Aorta (tissue), 5 donors: ENCODE measurements at places on chromosomes 7 and 10.

DNA sequence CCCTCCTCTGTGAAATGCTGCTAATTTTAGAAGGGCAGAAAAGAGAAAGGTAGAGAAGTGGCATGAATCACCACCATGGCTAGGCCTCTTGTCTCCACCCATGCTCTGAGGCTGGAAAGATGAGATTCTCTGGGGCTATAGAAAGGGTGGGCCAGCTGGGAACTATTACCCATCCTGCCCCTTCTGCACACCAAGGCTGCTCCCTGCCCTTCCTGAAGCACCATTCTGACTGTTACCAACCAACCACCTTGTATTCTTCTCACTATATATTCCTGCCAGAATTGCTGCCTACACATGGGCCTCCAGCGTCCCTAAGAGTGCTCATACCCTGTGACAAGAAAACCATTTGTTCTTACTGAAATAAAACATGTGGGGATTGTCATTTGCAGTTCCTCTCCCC, 11.4 kb upstream of the DLX6 start:
- no peak for DNase-seq

DNA sequence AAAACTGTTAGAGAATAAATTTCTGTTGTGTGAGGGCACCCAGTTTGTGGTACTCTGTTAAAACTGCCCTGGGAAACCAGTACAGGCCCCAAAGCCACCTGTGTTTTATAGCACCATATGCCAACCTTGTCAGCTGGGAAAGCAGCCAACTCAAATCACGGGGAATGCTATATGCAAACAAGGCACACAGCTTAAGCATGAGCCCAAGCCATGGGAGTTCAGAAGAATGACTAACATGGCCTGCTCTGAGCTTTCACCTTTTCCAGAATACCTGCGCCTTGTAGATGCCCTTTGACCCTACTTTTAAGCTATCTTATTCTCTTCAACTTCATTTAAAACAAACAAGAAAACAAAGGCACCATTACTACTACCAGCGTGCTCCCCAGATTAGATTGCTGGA, 5.5 kb upstream of the SLC25A13 start:
- DNase-seq, result no peak

- DNase-seq, result no peak
Observed at GRCh38 chr10:73225518-73225917, 21.5 kb downstream of the DNAJC9 start.

DNA sequence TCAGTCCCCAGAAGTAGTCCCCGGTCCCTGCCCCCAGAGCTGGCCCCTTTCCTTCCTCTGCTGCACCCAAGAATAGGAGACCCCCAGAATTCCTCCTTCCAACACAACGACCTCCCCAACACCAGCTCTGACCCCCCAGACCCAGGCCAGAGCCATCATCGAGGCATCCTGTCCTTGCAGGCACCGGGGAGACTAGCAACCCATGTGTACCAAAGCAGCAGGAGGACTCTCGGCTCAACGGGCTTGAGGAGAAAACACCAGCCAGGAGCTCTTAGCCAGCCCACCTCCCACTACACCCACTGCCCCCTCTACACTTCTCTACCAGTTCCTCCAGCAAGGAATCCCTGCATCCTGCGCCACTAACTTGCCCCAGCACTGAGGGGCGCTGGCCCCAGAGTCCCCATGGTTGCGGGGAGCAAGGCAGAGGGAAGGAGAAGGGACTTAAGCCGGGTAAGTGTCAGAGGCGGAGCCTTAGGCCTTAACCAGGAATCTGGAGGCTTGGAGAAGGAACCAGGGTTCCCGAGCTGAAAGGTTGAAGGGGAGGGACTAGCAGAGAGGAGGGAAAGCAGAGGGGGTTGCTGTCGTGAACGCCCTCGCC, 3.9 kb downstream of the GRID1 start:
- no peak for DNase-seq

DNA sequence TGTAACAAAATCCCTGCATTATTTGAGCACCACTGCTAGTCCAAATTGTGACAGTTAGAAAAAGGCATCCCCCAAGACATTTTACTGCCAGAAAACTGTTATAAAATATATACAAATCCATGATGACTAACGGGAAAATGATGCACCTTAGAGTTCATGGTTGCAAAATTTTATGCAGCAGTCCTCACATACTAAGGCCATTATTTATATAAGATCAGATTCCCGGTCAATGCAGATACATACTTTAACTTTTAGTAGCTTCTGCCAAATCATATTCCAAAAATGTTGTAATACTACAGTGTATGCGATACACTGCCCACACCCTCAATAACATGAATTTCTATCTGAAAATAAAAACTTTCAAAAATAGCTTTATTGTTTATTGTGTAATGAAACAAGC, 239.9 kb upstream of the ZNF32 start:
- DNase-seq, result no peak

DNA sequence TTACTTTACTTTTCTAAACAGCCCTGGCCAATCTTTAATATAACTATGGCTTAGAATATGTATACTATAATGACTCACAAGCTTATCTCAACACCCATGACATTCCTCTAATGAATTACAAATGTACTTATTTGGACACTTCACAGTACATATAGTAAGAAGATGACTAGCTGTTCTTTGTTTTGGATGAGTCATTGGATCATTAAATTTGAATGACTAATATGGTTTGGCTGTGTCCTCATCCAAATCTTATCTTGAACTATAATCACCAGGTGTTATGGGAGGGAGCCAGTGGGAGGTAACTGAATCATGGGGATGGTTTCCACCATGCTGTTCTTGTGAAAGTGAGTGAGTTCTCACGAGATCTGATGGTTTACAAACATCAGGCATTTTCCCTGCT, 807.5 kb upstream of the SORCS1 start:
- DNase-seq, result no peak
